Lower lobe of right lung (tissue), 2 donors: ENCODE measurements at places on chromosomes 16 and 17. TPM values are rescaled to one million over a fixed set of nuclear protein-coding genes. Genes with fewer than 3 reads are reported as not detected.

Gene CES1
- 323 TPM for total RNA-seq

Gene CMTR2
- total RNA-seq, result 23.4 TPM

Gene HOXB13
- not detected for total RNA-seq

Gene TBC1D26
- not detected for total RNA-seq

DNA sequence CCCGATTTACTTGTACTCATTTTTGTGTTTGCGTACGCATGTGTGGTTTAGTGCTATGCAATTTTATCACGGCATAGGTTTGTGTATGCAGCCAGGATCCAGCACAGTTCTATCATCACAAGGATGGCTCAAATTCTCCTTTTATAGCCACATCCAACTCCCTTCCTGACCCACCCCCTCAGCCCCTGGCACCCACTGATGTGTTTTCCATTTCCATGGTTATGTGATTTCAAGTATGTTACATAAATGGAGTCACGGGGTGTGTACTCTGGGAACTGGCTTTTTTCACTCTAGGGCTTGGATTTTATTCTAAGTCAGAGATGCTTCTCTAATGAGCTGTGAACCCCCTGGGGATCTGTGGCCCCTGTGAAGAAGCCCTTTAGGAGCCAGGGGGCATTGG, 16.8 kb downstream of the IL4R start:
- peak; percentile 69 for DNase-seq
- no peak overlapping the region for H3K4me3 ChIP-seq
- H3K27ac ChIP-seq, result peak overlapping the region; percentile 91
- H3K27me3 ChIP-seq, result no peaks in the 10 kb centered on the region
- peaks cover 48% of the 10 kb centered on the region for H3K36me3 ChIP-seq
- peaks cover 99% of the 10 kb centered on the region for H3K4me1 ChIP-seq

DNA sequence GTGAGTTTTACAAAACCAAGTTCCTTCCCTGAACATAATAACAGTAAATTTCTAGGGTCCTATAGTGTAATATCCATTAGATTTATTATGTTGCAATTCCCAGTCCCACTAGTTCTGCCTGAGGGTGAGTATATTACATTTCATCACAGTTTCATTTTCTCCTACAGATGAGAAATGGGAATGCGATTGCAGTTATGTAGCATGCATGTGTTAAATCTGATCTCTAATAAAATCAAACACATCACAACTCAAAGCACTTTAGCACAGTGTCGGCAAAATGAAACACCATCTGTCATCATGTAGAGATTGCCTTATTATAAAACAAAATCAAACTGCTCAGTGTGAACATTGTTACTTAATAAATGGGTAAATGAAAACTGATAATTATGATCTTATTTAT, 180.5 kb upstream of the TOX3 start:
- no peak for DNase-seq
- no peak overlapping the region for H3K4me3 ChIP-seq

GRCh38 chr17:14080847-14081251, 11.5 kb downstream of the COX10 start:
- no peaks in the 10 kb centered on the region for H3K4me1 ChIP-seq
- peaks cover 39% of the 10 kb centered on the region for H3K36me3 ChIP-seq
- H3K27ac ChIP-seq, result no peak overlapping the region
- no peak for DNase-seq

DNA sequence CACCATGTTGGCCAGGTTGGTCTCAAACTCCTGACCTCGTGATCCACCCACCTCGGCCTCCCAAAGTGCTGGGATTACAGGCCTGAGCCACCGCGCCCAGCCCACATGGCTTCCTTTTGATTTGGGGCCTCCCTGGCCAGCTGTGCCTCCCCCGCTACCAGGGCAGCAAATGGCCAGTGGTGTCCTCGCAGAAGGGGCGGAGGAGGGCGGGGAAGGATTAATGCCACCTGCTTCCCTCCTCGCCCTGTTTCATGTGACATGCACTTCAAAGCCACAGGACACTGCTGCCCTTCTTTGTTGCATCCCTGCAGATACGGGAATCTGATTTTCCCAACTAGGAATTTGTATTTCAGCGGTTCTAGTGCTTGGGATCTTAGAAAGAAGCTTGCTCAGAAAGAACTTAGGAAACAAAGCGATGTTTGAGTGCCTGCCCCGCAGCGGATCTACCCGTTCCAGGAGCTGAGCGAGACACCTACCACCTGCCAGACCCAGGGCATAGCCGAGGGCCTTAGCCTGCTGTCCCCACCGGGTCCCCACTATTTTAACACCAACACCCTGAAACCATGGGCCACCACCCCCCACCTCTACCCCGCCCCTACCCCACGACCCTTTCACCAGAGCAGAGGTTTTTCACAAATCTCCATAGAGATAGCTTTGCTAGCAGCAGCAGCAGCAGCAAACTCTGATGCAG, 37.7 kb upstream of the CCDC182 start:
- H3K27me3 ChIP-seq, result peaks cover 15% of the 10 kb centered on the region
- H3K4me1 ChIP-seq, result peaks cover 18% of the 10 kb centered on the region
- peak overlapping the region; percentile 25 for H3K4me3 ChIP-seq
- no peak for DNase-seq

GRCh38 chr16:78623796-78624195, 524.3 kb downstream of the WWOX start:
- no peak for DNase-seq
- no peak overlapping the region for H3K4me3 ChIP-seq
- H3K27me3 ChIP-seq, result no peaks in the 10 kb centered on the region
- no peaks in the 10 kb centered on the region for H3K36me3 ChIP-seq
- H3K27ac ChIP-seq, result no peak overlapping the region

DNA sequence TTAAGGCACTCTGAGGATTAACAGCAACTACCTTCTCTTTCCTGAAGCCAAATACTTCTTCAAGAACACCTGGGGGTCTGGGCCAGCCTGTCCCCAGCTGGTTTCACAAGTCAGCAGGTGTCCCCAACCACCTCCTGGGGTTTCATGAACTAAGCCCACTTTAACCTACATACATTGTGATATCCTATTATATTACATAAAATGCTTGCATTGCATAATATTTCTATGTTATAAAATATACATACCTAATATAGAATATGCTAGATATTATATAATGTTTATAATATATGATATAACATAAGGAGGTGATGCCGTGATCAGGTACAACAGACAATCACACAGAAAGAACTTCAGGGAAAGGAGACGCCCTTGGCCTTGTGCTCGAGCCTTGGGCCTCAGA, 367.6 kb downstream of the C16orf95 start:
- no peak overlapping the region for H3K4me3 ChIP-seq
- no peaks in the 10 kb centered on the region for H3K4me1 ChIP-seq
- no peak overlapping the region for H3K27ac ChIP-seq
- DNase-seq, result no peak
- no peaks in the 10 kb centered on the region for H3K36me3 ChIP-seq

DNA sequence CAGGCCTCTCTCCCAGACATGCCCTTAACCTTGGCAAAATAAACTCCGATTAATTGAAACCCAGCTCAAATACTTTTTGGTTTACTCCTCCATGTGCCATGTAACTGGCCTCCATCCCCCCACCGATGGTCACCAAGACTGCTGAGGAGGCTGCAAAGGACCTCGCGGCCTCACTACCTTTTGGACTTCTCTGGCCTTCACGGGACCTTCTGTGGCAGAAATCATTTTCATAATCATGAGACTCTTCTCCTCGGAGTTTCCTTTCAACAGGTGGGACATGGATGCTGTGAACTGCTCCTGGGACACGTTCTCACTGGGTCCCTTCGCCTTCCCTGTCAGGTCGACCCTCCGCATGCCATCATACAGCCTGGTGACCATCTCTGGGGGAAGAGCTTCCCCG, 9.0 kb downstream of the MEAK7 start:
- H3K36me3 ChIP-seq, result peaks cover 52% of the 10 kb centered on the region
- H3K27ac ChIP-seq, result no peak overlapping the region
- H3K4me3 ChIP-seq, result no peak overlapping the region
- no peak for DNase-seq

- H3K27me3 ChIP-seq, result no peaks in the 10 kb centered on the region
- no peak overlapping the region for H3K27ac ChIP-seq
- peaks cover 8% of the 10 kb centered on the region for H3K4me1 ChIP-seq
- peaks cover 94% of the 10 kb centered on the region for H3K36me3 ChIP-seq
- no peak for DNase-seq
- H3K4me3 ChIP-seq, result no peak overlapping the region
Measured at GRCh38 chr17:7225711-7226331, 6.1 kb downstream of the ACADVL start.
